CD8-positive, alpha-beta memory T cell (primary cell): ENCODE measurements at places on chromosomes 6 and 20.

DNA sequence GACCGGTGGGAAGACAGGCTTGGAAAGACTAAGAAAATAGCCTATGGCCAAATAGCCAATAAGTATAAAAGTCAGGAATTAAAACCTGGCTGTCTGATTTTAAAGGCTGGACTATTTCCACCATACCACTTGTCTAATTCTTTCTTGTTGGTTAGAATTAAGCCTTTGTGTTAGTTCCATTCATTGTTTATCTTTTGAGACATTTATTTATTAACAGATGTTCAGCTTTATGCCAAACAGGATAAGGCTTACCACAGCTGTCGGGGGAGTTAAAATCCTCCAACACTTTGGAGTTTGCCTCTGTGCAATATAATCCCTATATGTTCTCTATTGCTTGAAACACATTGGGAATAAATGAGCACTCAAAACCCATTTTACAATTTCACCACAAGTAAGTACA, 208.3 kb downstream of the TMEM200A start:
- DNase-seq, result no peak

GRCh38 chr20:22921595-22922421, 113.3 kb upstream of the SSTR4 start:
- no peak for DNase-seq

DNA sequence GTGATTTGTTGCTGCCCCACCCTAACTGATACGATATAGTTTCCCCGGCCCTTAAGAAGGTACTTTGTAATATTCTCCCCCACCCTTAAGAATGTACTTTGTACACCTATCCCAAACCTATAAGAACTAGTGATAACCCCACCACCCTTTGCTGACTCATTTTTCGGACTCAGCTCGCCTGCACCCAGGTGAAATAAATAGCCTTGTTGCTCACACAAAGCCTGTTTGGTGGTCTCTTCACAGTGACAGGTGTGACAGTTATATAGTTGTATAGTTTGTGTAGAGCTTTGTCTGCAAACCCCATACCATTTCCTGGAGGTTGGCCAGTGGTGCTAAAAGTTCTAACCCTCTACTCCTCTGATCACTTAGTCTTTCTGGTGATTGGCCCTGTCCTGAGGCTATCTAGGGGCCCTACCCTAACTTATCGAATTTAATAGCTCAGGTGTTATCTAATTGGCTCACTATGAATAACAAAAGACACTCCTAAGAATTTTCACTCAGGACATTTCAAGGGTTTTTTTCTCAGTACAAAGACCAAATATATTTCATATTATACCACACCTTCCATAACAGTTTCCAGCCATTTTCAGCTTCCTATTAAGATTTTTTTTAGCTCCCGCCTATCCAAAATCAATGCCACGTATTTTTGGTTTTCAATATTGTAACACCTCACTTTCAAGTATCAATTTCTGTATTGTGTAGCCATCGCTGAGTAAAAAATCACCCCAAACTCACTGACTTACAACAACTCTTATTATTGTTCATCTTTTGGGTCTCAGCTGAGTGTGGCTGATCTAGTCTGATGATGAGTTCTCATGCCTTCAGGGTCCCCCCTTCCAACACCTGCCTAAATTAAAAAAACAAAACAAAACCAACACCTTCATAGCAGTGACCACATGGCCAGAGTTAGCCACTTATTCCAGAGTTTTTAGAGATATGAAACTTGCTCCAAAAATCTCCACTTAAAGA, 9.8 kb upstream of the BTN1A1 start:
- DNase-seq, result no peak

DNA sequence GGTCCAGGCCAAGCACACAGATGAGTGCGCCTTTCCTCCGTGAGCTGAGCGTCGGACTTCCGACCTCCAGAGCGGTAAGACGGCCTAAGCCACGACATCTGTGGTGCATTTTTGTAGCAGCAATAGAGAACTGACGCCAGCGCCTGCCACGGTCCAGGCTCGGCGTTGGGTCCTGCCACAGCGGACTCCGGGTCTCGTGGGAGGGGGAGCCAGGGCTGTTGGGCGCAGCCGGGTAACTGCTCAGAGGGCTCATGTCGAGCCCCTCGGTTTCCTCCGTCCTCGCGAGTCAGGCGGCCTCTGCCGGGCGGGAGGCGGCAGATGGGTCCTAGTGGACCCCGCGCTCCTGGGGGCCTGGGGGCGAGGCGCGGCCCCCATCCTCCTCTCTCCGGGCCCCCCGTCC, 216.1 kb downstream of the QKI start:
- DNase-seq, result no peak

- DNase-seq, result no peak
Observed at GRCh38 chr6:40438246-40438887, 148.8 kb downstream of the LRFN2 start.

DNA sequence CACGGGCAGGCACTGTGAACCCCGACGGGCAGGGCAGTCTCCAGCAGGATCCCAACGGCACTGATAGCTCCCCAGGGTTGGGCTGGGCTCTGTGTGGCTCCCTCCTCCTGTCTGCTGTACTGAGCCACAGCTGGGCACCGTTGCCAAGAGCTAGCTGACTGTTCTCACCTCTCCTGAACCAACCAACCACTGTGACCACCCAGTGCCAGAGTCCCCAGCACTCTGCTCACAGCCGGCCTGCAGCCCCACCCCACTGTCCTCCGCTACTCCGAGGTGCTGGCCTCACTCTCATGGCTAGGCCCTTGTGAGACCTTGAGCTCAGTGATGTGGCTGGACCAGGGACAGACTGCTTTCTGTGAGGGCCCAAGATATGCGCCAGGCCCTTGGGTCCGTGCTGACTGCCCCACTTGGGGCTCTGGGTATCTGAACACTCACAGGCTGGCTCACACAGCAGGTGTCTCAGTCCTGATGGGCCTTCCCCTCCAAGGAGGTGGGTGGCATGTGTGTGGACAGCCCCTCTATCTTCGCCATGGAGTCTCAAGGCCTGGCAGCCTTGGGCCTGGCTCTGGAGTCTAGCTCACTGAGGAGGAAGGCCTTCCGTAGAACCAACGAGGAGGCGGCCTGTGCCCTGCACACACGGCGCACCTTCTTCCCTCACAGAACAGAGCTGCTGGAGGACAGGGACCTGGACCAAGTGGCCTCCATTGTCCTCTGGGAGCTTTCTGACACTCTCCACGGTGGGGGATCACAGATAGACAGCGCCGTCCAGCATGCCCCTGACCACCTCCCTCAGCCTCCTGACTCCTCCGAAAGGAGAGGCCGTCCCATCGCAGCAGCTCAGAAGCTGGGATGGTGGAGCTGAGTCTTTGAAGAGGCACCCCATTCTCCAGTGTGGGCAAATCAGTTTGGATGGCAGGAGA, 53.5 kb downstream of the TCP11 start:
- no peak for DNase-seq
